ENCODE measurements at places on chromosomes 16 and 17.

- DNase-seq, result peak; percentile 5
These were observed 14.2 kb downstream of the LYRM9 start for GRCh38 chr17:27878776-27879562.

- DNase-seq, result no peak
These were observed 167.8 kb upstream of the CACNG5 start for GRCh38 chr17:66667090-66667489.

DNA sequence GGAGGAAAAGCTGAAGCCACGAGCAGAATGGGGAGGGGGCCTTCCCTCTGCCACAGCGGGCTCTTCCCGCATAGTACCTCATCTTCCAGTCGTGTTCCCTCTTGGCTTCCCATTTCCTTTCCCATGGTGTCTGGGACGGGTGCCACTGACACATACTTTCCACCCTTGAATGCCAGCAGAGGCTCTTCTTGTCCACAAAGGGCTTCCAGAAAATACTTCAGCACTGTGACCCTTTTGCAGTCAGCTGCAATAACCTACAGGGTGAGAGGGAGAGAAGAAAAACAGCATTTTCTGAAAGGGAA is 30.7 kb downstream of the HIC1 start:
- DNase-seq, result no peak

DNA sequence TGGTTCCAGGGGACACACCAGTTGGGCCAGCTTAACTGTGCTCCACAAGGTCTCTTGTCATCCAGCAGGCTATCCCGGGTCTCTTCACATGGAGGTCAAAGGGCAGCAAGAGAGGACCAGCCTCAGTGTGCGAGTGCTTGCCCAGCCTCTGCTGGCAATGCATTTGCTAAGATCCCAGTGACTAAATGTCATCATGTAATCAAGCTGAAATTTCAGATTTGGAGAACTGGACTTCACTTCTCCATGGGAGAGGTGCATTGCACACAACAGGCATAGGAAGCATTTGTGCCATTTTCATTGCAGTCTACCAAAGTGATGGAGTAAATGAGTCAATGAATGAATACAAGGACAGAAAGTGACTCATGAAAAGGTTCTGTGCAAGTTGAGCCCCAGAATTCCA is 51.2 kb upstream of the KDM8 start:
- DNase-seq, result no peak

DNA sequence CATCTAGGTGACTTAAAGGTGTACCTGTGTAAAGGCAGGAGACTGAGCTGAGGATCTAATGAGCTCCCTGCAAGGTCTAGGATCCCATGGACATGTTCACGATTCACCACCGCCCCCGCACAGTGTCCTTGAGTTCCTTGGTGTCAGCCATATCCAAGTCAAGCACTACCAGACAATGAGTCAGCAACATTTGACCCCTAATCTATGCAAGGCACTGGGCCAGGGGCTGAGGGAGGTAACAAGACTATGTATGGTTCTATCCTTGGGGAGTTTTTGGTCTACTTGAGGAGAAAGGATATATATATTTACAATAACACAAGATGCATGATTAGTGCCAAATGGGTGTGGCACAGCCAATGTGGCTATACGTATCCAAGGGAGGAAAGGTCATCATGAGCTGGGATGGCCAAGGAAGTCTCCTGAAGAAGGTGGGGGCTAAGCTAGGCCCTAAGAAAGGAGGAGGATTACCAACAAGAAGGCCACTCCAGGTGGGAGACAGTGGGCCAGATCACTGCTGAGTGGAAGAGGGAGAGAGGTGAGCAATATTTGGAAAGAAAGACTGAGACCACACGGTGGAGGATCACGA is 35.0 kb downstream of the ITGB3 start:
- no peak for DNase-seq

DNA sequence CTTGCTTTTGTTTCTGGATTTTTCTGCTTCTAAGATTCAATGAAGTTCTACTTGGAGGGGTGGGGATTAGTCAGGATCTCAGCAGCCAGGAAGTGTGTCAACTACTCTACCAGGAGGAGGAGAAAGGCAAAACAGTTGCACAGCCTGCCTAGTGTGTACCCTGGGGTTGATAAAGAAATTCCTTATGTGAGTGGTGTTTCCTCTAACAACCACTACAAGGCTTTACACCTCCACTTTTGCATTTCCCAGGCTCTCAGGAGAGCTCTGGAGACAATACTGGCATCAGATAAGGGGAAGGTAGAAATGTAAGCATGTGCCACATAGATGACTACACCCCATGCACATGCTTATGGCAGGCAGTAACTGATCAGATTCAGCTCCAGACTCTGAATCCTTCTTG is 174.6 kb downstream of the TOX3 start:
- DNase-seq, result no peak

- no peak for DNase-seq
These were observed 28.3 kb upstream of the CRISPLD2 start for GRCh38 chr16:84791501-84791900.

GRCh38 chr17:35797370-35797769 is 1.9 kb upstream of the MMP28 start:
- DNase-seq, result no peak

GRCh38 chr16:56929639-56930038 is 2.3 kb upstream of the HERPUD1 start:
- DNase-seq, result no peak

- DNase-seq, result no peak
These were observed 28.2 kb downstream of the ATP2C2 start for GRCh38 chr16:84396537-84397008.

All from SHP77 treated with DMSO at 0.1 percent for 48 hours (cell line).